ENCODE measurements at places on chromosomes 13 and 19.

- DNase-seq = no peak
Measured at GRCh38 chr19:55386493-55386971, 800 bp downstream of the RPL28 start.

DNA sequence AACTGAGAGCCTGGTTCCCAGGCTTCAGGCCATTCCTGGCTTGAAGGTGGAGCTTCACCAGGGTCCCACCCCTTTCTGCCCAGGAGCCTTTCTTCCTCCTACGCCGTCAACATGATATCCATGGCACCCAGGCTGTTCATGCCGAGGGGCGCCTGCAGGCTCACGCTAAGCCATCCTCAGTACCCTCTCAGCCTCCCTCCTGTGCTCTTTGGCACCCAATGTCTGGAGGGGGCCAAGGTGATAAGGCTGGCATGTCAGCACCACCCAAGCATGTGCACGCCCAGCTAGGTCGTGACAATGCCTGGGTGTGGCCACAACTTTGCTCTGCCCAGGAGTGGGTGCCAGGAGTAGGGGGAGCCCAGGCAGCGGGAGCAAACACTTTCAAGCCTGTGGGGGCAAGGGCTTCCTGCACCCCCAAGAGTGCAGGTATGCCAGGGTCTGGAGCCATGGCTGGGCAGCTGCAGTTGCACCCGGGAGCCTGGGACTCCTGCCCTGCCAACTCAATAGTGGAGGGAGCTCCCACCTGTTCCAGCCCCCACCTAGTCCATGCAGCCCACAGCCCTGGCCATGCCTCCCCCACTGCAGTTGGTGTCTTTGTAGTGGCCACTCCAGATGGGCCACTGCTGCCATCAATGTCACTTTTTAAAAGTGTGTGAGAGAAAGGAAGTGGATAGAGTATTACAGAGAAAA is 219.9 kb downstream of the MAB21L1 start:
- DNase-seq = no peak

- DNase-seq = no peak
Measured at GRCh38 chr19:53598361-53598760, 33.4 kb upstream of the DPRX start.

DNA sequence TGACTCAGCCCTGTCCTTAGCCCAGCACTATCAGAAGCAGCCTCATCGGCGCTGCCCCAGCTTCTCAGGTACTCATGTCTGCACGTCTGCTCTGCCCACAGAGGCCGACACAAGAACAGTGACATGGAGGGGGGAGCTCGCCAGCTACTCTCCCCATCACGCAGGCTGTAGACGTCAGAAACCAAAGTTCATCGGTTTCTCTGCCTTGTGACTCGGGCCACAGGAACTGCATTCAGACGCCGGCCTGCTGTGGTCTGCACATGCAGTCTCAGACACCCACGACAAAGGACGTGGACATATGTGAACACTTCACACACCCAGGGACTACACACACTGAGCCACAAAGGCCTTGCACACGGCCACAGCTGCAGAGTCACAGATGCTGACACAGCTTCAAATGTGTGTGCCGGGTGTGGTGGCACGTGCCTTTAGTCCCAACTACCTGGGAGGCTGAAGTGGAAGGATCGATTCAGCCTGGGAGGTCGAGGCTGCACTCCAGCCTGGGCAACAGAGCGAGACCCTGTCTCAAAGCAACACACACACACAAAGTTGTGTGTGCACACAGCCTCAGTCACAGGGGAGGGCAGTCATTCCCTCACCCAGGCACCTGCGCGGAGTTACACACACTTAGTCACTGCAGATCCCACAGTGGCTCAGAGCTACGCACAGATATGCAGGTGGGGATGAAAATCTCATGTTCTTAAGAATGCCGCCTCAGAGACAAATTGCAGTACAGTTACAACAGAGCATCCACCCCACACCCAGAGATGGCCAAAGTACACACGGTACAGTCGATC is 4.9 kb upstream of the ZFP36 start:
- peak; percentile 91 for DNase-seq

GRCh38 chr13:110713981-110714796 is 689 bp downstream of the ING1 start:
- peak; percentile 85 for DNase-seq

DNA sequence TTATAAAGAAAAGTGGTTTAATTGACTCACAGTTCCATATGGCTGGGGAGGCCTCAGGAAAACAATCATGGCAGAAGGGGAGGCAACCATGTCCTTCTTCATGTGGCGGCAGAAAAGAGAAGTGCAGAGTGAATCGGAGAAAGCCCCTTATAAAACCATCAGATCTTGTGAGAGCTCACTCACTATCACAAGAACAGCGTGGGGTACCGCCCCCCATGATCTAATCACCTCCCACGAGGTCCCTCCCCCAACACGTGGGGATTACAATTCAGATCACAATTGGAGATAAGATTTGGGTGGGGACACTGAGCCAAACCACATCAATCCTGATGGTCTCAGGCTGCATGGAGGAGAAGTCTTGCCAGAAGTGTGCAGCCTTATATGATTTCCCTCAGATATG is 26.0 kb downstream of the TM9SF2 start:
- DNase-seq = no peak

- DNase-seq = no peak
Measured at GRCh38 chr13:67015976-67016600, 214.0 kb downstream of the PCDH9 start.

- DNase-seq = no peak
Measured at GRCh38 chr13:101739382-101740178, 287.1 kb downstream of the ITGBL1 start.

GRCh38 chr19:58385891-58386575 is 1.0 kb upstream of the RPS5 start:
- peak; percentile 82 for DNase-seq

- no peak for DNase-seq
Measured at GRCh38 chr13:23561261-23561660, 9.0 kb upstream of the TNFRSF19 start.

DNA sequence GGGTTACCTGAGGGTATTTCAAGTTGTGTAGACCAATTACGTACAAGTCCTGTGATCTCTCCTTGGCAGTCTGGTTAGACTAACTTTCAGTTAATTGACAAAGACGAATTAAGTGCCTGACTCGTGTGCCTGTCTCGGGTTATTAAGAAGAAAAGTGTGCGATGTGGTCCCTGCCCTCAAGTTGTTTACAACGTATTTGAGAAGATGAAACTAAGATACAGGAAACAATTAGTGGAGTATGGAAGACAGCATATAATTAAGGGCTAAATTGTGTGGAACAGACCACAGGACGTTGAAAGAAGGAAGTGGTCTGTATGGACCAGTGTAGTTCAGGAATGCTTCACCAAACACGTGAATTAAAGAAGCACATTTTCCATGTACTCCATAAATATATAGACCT is 49.2 kb downstream of the KLF5 start:
- no peak for DNase-seq

GRCh38 chr19:33125929-33126388 is 6.0 kb upstream of the WDR88 start:
- no peak for DNase-seq
